Frontal cortex (tissue), 4 donors: ENCODE measurements at places on chromosomes 3 and 15. TPM values are rescaled to one million over a fixed set of nuclear protein-coding genes. Genes with fewer than 3 reads are reported as not detected.

ABI3BP gene
- total RNA-seq, result 1.2 TPM

TNFAIP8L3 gene
- total RNA-seq, result 2.9 TPM

FRMD5 gene
- 25.3 TPM for total RNA-seq

DNA sequence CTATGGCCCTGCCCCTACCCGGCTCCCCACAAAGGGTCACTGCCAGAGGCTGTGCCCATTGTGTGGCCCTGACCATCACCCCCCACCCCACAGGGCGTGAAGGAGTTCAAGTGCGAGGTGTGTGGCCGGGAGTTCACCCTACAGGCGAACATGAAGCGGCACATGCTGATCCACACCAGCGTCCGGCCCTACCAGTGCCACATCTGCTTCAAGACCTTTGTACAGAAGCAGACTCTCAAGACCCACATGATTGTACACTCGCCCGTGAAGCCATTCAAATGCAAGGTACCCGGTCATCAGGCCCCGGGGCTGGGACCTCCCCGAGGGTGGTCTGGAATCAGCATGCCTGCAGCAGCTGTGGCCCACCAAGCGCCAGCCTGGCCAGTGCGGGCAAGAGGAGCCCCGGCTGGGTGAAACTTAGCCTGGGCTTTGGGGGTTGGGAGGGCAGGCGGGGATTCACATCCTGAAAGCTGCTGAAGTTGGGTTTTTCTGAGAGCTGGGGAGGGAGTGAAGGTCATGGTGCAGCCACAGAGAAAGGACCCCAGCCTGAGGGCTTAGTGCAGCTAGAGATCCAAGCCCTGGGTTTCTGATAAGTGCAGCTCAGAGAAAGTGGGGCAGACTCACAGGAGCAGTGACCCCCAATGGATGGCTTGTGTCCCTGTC is 29.2 kb downstream of the IDH2 start:
- DNase-seq, result no peak

DNA sequence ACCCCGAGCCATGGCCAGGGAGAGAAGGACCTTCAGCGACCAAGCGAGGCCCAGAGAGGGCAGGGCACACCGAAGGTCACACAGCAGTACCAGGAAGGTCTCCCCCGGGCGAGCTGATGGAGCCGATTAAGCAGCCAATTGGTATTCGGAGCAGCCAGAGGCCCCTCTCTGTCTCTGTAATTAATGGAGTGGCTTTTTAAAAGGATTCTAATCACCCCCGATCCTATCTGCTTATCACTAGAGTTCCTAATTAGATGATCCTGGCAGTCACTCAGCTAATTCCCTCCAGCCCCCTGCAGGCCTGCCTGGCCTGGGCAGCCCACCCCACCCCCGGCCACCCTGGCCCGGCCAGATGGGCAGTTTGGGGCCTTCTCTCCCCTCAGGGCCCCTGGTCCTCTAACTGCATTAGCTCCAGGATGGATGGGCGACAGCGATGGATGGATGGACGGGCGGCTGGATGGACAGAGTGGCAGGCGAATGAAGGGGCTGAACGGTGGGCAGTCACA is 1.6 kb upstream of the DNAJB8 start:
- DNase-seq, result no peak

- no peak for DNase-seq
Observed at GRCh38 chr15:97989299-97989698, 28.8 kb downstream of the ARRDC4 start.

- peak; percentile 74 for DNase-seq
Observed at GRCh38 chr3:13657660-13658435, 108.9 kb downstream of the FBLN2 start.

DNA sequence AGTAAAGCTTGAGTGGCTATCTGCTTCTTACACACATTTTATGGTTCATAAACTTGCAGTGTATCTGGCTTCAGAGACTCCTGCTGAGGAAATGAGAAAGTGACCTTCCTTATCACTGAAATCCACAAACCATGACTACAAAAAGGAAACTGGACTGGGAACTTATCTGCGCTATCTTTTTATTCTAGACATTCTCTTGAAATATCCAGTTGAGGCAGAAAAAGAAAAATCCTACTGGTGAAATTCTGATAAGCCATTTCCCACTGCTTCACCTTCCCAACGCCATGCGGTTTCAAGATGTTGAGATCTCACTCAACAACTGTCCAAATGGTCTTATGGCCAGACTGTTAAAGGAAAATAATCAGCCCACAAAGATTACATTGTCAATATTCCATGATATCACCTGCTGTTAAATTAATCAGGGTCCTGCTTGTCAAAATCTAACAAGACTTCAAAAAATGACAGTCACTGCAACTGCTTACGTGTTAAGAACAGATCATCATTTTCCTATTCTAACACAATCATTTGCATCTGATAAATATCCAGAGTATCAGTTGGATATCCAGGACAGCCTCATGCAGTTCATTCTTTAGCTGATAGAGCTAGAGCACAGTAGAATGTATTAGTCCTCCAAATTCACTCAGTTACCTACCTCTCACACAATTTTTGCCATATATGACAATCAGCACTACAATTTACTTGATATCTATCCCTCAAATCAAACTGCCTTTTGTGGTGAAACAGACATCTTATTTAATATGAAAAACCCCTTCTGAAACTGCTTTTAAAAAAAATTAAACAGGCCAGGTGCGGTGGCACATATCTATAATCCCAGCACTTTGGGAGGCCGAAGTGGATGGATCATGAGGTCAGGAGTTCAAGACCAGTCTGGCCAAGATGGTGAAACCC is 538.1 kb downstream of the MAGI1 start:
- no peak for DNase-seq

- DNase-seq, result no peak
Observed at GRCh38 chr3:105349684-105350387, 16.9 kb upstream of the ALCAM start.

DNA sequence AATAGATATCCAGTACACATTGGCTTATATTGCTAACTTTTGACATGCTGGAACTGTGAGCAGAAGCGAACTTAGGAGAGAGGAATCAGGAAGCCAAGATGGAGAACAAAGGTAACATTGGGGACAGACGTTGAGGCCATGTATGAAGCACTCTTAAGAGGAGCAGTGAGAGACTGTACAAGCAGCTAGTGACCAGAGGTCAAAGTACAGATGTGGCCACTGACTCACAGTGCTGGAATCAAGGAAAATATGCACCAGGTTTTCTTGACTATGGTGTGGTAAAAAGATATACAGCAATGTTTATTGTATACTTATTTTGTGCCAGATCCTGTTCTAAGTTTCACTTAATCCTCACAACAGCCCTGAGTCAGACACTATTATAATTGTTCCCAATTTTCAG is 2.0 kb upstream of the IL20RB start:
- DNase-seq, result no peak

- DNase-seq, result no peak
Observed at GRCh38 chr3:150911771-150912170, 6.5 kb upstream of the MINDY4B start.

GRCh38 chr3:130992344-130992743 is 34.3 kb downstream of the ASTE1 start:
- DNase-seq, result no peak

- no peak for DNase-seq
Observed at GRCh38 chr15:33934921-33935320, 33.4 kb upstream of the CHRM5 start.

- no peak for DNase-seq
Observed at GRCh38 chr3:110550511-110550910, 521.1 kb upstream of the NECTIN3 start.

DNA sequence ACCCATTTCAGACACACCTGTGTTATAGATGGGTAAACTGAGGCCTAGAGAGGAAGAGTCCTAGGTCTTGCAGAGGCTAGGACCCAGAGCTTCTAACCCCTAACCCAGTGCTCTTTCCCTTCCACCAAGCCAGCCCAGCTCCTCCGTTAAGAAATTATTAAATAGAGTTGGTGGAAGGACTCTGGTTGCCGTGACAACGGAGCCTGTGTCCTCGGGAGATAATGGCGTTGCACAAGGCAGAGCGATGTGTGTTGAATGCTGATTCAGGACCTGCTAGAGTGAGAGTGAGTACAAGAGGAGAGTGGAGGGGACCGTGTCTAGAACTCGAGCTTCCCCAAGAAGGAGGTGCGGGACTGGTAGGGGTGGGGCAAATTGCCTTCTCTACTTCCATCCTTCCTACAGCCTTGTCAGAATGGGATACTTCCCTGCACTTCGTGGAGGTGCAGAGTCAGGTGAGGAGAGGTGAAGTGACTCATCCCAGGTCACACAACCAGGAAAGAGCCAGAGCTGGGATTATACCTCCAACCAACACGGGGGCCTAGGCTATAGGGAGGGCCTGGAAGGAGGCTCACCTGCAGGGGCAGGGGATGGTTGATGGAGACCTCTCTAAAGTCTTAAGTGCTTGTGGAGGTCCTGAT is 8.6 kb downstream of the SLC6A1 start:
- DNase-seq, result no peak
